ENCODE measurements at places on chromosomes 1 and 21.

- DNase-seq, result no peak
These were observed 41.2 kb downstream of the TDRD5 start for GRCh38 chr1:179632868-179633267.

GRCh38 chr1:178660461-178660860 lies 64.6 kb upstream of the RALGPS2 start:
- DNase-seq, result no peak

DNA sequence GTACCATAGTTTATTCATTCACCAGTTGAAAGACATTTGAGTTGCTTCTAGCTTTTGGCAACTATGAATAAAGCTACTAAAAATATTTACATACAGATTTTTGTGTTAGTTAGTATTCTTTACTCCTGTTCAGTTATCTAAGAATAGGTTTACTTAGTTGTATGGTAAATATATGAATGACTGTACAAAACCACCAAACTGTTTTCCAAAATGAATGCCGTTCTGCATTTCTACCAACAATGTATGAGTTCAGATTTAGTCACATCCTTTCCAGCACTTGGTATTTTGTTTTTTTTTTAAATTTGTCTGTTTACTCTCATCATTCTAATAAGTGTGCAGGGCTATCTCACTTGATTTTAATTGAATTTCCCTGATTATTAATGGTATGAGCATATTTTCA lies 3.4 kb upstream of the KIFAP3 start:
- DNase-seq, result no peak

DNA sequence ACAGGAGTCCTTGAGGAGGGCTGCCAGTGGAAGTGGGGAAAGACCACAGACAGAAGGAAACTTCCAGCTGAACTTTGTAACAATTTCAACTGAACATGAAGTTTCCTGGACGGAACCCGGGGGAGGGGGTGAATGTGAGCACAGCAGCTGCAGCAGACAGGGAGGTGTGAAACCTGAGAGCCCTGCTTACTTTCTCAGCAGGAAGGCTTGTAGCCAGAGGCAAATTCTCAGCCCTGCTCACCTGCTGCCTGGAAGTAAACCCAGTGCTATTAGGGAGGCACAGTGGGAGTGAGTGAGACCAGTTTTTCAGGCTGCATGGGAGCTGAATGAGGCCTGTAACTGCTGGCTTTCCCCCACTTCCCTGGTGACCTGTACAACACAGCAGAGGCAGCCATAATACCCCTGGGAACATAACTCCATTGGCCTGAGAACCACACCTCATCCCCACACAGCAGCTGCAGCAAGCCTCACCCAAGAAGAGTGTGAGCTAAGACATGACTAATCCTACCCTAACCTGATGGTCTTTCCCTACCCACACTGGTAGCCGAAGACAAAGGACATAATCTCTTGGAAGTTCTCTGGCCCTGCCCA lies 9.6 kb upstream of the SPRR2F start:
- no peak for DNase-seq

DNA sequence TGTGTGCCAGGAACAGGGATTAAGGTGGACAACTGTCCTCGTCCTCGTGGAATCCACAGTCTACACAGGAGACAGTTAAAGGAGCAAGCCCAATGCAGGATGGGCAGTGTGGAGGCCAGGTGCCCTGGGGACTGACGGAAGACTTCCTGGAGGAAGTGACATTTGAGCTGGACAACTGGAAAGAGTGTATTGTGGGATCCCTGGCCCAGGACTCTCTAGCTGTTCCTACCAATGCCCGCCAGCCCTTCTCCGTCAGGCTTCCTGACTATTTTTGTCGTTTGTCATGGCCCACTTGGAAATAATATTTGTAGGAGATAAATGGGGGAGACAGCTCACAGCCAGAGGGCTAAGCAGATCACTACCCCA lies 235.3 kb downstream of the TOMM20 start:
- DNase-seq, result no peak

- DNase-seq, result no peak
These were observed 1742.1 kb downstream of the BRINP3 start for GRCh38 chr1:188735567-188735966.

- DNase-seq, result no peak
These were observed 69.0 kb downstream of the OLFML3 start for GRCh38 chr1:114048232-114048631.

- DNase-seq, result no peak
These were observed 495.8 kb downstream of the AJAP1 start for GRCh38 chr1:5150191-5150590.

DNA sequence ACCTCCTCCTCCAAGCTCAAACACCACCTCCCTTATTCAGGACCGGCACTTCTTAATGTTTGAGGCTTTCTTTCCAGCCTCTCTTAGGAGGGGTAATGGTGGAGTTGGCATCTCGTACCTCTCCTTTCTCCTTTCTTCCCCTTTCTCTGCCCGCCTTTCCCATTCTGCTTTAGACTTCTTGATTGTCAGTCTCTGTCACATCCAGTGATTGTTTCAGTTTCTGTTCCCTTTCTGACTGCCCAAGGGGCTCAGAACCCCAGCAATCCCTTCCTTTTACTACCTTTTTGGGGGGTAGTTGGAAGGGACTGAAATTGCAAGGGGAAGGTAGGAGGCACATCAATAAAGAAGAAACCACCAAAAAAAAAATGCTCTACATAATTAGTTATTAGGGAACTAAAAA lies 5.6 kb downstream of the ELK4 start:
- no peak for DNase-seq

DNA sequence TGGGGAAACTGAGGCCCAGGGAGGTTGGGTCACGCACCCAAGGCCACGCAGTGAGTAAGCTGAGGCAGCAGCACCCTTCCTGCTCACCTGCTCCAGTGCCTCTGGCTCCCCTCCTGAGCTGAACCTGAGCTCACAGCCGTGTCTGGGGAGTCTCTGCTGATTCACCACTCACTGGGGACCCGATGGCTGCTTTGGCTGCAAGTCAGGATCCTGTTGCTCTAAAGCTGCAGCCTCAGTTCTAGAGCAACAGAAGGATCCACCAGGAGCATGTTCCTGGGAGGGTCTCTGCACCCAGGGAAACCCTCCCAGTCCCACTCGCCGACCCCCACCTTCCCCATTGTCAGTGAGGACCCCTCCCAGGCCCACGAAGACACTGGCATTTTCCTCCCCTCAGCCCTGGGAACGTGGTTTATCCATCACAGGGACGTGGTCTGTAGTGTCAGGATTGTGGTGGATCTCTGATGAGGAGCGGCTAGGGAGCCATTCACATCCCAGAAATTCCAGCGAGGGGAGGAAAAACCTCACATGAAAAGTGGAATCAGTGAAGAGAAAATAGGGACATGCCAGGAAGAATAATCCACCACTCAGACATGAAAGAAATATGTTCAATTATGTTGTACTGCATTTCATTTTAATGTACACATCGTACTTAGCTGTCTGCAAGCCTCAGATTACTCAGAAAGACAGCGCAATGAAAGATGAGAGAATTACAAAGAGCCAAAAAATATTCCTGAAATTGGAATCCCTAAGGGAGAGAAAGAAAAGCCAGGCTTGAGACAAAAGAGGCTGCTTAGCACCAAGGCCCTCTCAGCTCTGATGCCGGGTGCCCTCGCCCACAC lies 447.2 kb downstream of the MATN1 start:
- DNase-seq, result no peak

GRCh38 chr1:3902571-3903091 lies 2.6 kb upstream of the C1orf174 start:
- no peak for DNase-seq

DNA sequence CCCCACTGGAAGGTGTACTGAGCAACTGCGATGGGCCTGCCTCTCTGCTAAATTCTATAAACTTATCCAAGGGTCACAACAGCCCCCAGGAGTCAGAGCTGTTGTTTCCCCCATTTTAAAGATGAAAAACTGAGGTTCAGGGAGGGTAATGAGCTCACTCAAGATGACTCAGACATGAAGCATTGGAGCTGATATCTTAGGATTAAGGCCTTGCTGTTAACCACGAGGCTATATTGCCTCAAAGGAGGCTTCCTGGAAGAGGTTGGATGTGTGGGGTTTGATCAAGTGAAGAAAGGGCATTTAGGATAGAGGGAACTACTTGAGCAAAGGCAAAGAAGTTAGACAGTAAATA lies 6.7 kb downstream of the LDLRAP1 start:
- peak; percentile 33 for DNase-seq

DNA sequence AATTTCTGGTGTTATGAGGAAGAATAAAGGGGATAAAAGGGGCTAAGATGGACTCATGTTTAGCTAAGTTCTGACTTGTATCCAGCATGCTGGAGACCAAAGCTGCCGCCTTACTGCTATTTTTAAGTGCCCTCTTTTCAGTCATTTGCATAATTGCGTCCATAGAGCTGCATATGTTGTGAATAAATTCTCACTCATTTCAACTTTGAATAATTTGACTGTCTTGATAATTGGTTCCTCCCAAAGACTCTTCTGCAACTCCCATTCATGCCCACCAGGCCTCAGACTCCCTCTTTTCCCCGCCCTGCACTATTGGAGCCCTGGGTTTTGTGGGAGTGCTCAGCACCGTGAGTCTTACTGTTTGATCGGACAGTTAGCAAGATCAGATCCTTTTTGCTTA lies 45.0 kb downstream of the KIAA0040 start:
- DNase-seq, result no peak
